ENCODE measurements at places on chromosomes 2 and 18.

DNA sequence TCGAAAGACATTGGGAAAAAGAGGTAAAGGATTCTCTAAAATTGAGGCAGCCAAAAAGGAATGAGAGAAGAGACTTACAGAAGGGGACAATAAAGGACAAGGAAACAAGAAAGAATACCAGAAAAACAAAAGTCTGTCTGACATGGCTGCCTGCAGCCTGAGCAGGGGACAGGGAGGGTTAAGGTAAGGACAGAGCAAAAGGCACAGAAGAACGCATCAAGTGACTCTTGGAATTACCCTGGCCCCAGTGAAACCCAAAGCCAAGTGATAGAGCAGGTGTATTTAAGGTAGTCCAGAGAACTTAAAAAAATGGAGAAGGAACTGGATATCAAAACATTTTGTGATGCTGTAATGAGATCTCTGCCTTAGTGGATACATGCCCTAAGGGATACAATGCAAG, 47.1 kb upstream of the XIRP2 start:
- no peak for DNase-seq

DNA sequence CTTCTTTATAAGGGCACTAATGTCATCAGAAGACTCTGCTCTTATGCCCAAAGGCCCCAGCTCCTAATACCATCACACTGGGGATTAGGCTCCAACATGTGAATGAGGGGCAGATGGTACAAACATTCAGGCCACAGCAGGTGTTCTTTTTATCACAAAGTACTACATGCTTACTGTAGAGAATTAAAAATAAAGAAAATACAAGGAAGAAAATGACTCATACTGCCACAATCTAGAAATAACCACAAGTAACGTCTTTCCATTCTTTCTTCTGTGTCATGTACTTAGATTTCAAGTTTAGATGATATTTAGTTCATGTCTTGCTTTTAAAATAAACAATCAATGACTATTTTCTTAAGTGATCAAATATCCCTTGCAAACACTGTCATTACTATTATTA, 100.3 kb upstream of the NEDD4L start:
- peak; percentile 84 for DNase-seq

DNA sequence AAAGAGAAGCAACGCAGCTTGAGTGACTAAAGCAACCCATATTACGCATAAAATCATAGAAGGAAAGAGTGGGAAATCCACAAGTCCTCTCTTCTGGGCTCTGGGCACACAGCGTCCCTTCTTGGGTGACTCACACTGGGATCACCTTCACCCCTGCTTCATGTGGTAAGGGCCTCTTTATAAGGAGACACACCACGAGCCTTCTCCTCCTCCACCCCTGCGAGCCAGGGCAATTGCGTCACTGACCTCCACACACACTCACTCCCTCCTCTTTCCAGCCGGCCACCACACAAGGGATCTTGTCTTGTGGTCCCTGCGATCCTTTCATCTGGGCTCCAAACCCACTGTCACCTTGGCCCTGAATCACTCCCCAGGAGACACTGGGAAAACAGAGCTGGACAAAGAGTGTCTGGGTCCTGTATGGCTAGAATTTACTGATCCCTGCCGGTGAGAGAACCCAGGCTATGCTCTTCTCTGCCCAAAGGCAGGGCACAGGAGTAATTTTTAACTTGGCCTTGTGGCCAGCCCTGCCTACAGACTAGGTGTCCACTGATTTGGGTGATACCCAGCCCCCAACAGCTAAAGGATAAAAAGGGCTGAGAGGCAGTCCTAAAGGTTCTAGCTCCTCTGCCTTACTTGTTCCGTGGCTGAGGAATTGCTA, 35.3 kb downstream of the NHEJ1 start:
- DNase-seq: peak; percentile 97

- DNase-seq: no peak
These were observed 28.8 kb upstream of the SLC3A1 start for GRCh38 chr2:44246436-44246835.

DNA sequence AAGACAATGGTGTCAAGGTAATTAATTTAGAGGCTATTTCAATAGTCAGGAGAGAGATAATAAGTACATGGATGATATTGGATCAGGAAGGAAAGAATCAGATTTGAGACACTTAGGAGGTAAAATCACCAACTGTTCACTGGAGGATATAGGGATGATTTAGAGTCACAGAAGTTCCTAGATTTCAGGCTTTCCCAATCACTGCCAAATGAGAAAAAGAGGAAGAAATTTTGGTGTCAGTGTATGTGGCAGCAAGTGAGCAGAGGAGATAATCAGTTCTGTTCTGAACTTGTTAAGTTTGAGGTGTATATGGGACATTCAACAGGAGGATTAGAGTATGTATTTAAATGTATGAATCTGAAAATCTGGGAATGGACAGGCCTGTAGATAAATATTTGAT, 640.4 kb downstream of the NR4A2 start:
- no peak for DNase-seq

DNA sequence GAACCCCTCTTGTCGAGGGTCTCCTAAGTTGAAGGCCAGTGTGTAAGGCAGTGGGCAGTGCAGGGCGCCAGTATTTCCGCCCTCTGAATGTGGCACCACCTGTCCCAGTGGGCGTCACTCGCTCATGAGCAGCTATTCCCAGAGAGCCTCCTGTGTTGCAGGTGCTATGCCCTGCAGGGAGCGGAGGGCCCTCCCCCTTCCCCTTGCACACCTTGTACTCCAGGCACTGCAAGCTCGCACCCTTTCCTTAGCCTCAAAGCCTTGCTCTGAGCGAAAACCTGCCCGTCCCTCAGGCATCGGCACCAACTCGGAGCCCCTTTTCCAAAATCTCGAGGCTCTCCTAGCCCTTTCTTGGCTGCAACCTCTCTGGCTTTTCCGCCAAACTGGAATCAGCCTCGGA, 282.7 kb downstream of the AGAP1 start:
- DNase-seq: no peak

GRCh38 chr2:48948400-48949125, 193.0 kb upstream of the LHCGR start:
- no peak for DNase-seq

DNA sequence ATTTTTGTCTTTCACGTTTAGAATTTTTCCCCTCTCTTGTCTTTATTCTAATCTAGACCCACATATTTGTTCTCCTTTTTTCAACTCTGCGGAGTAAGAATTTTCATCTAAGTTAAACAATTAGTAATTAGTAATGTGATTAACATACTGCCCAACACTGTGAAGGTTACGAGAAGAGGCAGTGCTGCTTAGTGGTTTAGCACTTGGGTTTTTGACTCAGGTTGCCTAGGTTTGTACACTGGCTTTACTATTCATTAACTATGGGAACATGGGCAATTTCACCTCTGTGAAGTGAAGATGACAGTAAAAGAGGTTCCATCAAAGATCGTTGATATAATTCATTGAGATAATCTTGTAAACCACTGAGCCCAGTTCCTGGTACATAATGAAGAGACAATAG, 82.2 kb upstream of the PNPT1 start:
- no peak for DNase-seq

DNA sequence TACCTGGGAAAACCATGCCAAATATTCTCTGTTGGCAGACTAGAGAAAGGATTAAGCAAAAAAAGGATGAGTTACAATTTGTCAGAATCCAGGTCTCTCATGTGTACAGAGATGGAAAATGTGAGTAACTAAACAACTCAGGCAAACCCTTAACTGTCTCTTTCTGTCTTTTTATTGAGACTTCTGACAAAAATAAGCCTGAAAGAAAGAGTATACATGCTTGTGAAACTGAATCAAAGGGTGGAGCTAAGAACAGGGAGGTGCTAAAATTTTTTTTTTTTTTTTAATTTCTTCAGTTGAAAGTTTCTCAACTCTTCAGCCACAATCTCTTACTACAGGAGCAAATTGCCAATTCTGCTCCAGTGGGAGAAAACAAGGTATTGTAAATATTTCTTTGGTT, at the start of gene SERPINB10:
SERPINB10 (plus strand) TSS at position 295 of the 400 bp plus-strand sequence. CDS start 7,553 bp downstream, outside the sequence.
- DNase-seq: no peak

GRCh38 chr2:71783215-71783614, 329.9 kb downstream of the DYSF start:
- DNase-seq: no peak

DNA sequence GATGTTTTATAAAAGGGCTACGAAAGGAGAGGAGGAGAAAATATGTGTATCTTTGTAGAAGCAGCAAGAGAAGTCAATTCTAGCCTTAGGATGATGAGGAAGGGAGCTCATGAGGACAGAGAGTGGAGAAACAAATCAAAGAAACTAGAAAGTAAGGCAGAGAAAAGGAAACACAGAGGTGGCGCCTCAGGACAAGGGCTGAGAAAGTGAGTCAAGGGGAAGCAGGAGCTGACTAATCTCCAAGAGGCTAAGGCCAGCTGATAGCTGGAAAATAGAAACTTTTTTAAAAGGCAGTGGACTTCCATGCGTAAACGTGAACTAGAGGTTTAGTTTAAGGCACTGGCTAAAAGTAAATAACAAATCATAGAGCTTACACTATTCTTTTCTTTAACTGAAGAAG, 173.3 kb downstream of the ANKRD44 start:
- peak; percentile 65 for DNase-seq

DNA sequence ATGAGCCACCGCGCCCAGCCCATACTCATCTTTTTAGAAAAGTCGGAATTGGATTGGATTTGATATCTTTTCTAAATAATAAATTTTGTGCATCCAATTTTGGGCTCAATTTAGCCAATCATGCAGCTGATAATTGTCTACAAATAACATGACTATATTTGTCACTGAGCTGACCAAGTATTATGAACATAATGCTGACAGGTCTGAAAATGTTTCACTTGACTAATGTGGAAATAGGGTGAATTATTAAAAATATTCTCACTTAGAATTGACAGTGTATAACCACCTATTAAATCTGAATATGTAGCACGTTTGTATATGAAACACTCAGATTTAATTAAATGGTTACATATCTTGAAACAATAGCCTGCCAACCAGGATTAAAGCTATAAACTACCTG, 657.2 kb upstream of the FSHR start:
- DNase-seq: no peak

GRCh38 chr2:229733611-229734245, 19.4 kb upstream of the DNER start:
- no peak for DNase-seq

DNA sequence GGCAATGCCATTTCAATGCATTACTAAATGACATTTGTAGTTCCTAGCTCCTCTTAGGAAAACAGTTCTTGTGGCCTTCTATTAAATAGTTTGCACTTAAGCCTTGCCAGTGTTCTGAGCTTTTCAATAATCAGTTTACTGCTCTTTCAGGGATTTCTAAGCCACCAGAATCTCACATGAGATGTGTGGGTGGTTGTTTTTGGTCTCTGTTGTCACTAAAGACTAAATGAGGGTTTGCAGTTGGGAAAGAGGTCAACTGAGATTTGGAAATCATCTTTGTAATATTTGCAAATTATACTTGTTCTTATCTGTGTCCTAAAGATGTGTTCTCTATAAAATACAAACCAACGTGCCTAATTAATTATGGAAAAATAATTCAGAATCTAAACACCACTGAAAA, 45.3 kb downstream of the HADHB start:
- no peak for DNase-seq

GRCh38 chr2:233301248-233301647, 6.4 kb upstream of the SAG start:
- no peak for DNase-seq

DNA sequence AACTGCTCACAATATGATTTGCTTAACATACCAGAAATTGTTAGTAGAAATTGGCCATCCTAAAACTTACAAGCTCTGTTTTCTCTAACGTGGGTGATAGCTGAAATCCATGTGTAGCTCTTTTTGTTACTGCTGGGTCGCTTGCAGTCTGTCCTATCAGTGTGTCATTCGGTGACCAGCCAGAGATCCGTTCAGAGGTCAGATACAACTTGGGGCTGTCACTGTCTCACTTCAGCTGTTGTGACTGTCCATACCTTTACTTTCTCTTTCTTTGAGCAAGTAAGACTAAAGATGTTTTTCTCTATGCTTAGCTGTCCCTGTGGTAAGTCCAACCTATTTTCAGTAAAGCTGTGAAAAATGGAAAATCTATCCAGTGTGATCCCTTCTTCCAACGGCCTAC, 282.9 kb upstream of the KCNH7 start:
- DNase-seq: no peak

- DNase-seq: peak; percentile 3
These were observed 62.2 kb downstream of the GALNT14 start for GRCh38 chr2:31075941-31076590.

DNA sequence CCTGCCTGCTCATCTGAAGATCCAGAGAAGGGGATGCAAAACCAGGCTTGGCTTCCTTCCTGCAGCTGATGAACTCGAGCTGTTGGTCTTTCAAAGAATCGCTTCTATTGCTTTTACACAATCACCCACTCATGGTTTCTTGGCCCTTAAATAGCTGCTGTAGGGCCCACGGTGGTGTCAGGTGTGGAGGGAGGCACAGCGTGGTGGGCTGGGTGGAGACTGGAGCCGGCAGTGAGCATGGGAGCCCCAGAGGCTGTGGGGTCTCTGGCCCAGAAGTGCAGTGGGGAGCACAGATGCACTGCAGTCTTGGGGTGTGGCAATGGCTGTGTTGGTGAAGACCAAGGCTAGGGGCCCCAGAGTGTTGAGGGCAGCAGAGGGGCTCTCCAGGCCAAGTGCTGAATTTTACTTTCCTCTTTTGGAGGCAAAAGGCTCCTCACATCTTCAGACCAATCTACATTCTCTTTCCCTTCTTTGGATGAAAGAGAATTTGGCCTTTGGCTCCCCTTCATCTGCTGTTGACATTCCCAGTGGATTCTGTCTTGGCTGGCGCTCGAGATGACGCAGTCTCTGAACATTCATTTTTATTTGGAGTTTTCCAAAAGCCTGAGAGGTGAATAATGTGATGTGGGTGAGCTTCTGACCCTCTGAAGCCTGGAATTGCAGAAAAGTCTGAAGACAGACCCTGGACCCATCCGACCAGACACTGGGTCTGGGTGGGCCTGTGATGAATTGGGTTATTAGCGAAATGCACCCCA, 70.1 kb upstream of the ASB18 start:
- DNase-seq: no peak

GRCh38 chr2:51469102-51469501, 437.2 kb upstream of the NRXN1 start:
- no peak for DNase-seq

DNA sequence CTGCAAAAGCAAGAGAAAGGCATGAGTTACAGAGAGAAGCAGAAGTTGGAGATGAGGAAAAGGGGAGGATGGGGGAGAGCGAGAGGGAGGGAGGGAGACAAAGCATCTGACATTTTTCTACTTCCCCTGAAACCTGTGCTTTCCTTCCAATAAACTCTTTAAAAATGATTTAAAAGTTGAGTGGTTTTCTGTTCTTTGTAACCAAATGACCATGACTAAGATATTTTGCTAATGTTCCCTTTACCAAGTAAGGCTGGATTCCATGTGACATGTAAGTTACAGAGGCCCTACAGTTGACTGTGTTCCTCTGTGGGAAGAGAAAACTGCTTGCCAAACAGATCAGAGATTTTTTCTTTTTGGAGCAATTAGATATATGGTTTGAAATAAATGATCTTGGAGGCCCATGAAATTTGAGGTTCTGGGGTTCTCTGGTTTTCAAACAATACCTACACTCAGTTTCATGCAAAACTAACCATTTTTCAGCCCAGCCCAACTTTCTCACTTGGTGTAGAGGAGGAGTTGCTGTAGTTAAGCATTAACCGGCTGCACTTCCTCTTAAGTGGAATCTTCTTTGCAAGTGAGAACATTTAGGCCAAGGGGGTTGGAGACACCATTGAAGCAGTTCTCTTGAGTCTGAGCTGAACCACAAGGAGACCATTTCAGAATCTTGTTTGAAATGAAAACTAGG, 34.5 kb downstream of the INSIG2 start:
- DNase-seq: no peak

All from astrocyte of the spinal cord (primary cell).